ENCODE measurements at places on chromosomes 2 and 18. TPM values are rescaled to one million over a fixed set of nuclear protein-coding genes. Genes with fewer than 3 reads are reported as not detected.

- H3K36me3 ChIP-seq, result no peaks in the 10 kb centered on the region
- H3K27me3 ChIP-seq, result no peaks in the 10 kb centered on the region
- H3K4me1 ChIP-seq, result no peaks in the 10 kb centered on the region
- H3K27ac ChIP-seq, result no peak overlapping the region
Observed at GRCh38 chr18:8341481-8342230, 267.6 kb upstream of the RAB12 start.

DNA sequence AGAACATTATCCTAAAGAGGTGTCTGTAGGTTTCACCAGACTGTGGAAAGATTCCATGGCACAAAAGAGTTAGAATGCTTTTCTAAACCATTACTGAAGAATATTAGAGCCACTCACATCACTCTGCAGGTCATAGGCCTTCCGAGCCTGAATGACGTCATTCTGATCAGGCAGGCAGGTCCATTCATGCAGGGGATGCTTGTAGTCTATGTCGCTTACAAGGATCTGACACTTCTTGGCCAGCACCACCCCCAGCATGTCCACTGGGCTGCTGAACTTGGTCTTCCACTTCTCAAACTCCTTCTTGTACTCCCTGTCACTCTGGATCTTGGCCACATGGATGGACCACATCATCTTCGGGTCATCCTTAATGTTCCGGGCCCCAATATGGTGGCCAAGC lies 120.1 kb downstream of the NEB start:
- H3K27me3 ChIP-seq, result no peaks in the 10 kb centered on the region
- H3K4me1 ChIP-seq, result peaks cover 7% of the 10 kb centered on the region
- DNase-seq, result no peak
- no peak overlapping the region for H3K27ac ChIP-seq
- no peak overlapping the region for H3K4me3 ChIP-seq

- H3K27me3 ChIP-seq, result no peaks in the 10 kb centered on the region
- no peaks in the 10 kb centered on the region for H3K36me3 ChIP-seq
- H3K4me1 ChIP-seq, result peaks cover 6% of the 10 kb centered on the region
- H3K27ac ChIP-seq, result no peak overlapping the region
- no peak overlapping the region for H3K4me3 ChIP-seq
Observed at GRCh38 chr2:15983496-15983895, 43.1 kb downstream of the MYCN start.

NT5C1B gene
- not detected for total RNA-seq

TRPM8 gene
- total RNA-seq, result not detected

- no peak overlapping the region for H3K27ac ChIP-seq
- DNase-seq, result no peak
- no peaks in the 10 kb centered on the region for H3K27me3 ChIP-seq
- no peaks in the 10 kb centered on the region for H3K4me1 ChIP-seq
- no peaks in the 10 kb centered on the region for H3K36me3 ChIP-seq
Observed at GRCh38 chr2:9300829-9301453, 94.3 kb downstream of the ASAP2 start.

DNA sequence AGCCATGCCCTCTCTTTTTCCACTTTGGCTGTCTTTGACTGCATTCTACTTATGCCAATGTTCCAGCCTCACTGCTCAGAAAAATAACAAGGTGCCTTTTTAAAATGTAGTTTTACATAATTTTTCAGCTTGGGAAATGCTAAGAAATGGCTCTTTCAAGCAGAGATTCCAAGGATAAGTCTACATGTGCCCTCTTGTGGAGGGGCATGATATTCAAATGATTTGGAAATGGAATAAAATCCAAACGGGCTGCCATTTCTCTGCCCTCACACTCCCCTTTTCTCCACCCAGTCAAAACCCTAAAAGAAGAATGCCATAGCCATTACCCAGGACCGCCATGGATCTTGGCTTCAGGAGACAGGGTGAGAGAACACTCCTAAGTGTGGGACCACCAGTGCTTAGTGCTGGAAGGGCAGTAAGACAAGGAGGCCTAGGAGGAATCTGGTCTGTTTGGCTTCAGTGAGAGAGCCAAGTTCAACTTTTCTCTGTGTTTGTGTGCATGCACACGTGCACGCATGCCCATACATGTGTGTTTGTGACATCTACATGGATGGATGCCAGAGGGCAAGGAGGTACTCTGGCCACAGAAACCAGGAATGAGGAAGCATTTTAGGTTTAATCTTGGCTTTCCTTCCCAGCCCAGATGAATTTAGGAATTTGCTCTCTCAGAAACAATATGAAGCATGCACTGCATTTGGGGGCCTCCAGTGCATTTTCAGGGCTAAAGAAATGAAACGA lies 174.0 kb upstream of the SLC14A2 start:
- no peak overlapping the region for H3K4me3 ChIP-seq
- no peak for DNase-seq
- H3K27ac ChIP-seq, result no peak overlapping the region
- no peaks in the 10 kb centered on the region for H3K27me3 ChIP-seq

DUSP2 gene
- 274 TPM for total RNA-seq

DNA sequence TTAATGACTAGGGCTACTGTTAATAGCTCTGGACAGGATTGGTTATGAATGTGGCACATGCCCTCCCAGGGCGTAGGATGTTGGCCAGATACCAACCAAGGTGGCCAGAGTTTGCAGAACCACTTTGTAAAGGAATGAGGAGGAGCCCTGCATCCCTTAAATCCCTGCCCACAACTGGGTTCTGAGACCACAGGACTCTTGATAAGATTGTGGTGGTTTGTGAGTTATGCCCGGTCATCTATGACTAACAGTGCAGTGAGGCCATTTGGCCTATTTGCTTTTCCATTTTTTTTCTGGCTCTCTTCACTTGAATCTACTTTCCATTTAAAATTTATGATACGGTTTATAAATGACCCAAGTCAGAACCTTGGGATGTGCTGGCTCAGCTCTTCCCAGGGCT lies 294.5 kb downstream of the PRKCE start:
- H3K36me3 ChIP-seq, result no peaks in the 10 kb centered on the region
- no peak for DNase-seq
- H3K4me1 ChIP-seq, result no peaks in the 10 kb centered on the region
- no peaks in the 10 kb centered on the region for H3K27me3 ChIP-seq

RAX gene
- not detected for total RNA-seq

GRCh38 chr2:25201265-25201664 lies 32.9 kb upstream of the POMC start:
- no peaks in the 10 kb centered on the region for H3K27me3 ChIP-seq
- peaks cover 14% of the 10 kb centered on the region for H3K4me1 ChIP-seq
- no peak for DNase-seq
- no peak overlapping the region for H3K4me3 ChIP-seq
- H3K27ac ChIP-seq, result no peak overlapping the region
- no peaks in the 10 kb centered on the region for H3K36me3 ChIP-seq

GRCh38 chr18:66682855-66683322 lies 79.0 kb upstream of the CDH19 start:
- H3K4me3 ChIP-seq, result no peak overlapping the region
- DNase-seq, result no peak
- H3K4me1 ChIP-seq, result no peaks in the 10 kb centered on the region
- no peaks in the 10 kb centered on the region for H3K27me3 ChIP-seq
- no peaks in the 10 kb centered on the region for H3K36me3 ChIP-seq

CDH19 gene
- total RNA-seq, result not detected

CYS1 gene
- not detected for total RNA-seq

DNA sequence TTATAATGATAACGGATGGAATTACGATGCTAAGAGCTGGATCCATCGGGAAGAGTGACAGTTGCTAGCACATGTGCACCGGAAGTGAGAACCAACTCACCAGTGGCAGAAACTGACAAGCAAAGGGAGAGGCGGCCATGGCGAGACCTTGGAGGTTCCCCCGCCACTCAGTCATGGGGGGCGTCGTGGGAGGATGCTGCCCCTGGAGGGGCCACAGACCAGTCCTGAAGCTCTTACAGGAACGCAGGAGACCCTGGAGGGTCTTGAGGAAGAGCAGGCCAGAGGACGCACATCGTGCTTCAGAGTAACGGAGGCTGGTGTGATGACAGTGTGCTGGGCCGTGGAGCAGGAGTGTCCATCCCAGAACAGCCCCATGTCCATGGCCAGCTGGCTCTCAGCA lies 53.1 kb upstream of the KCNG2 start:
- H3K36me3 ChIP-seq, result peaks cover 52% of the 10 kb centered on the region
- H3K27me3 ChIP-seq, result no peaks in the 10 kb centered on the region
- H3K4me1 ChIP-seq, result no peaks in the 10 kb centered on the region
- H3K4me3 ChIP-seq, result no peak overlapping the region
- H3K27ac ChIP-seq, result no peak overlapping the region

DNA sequence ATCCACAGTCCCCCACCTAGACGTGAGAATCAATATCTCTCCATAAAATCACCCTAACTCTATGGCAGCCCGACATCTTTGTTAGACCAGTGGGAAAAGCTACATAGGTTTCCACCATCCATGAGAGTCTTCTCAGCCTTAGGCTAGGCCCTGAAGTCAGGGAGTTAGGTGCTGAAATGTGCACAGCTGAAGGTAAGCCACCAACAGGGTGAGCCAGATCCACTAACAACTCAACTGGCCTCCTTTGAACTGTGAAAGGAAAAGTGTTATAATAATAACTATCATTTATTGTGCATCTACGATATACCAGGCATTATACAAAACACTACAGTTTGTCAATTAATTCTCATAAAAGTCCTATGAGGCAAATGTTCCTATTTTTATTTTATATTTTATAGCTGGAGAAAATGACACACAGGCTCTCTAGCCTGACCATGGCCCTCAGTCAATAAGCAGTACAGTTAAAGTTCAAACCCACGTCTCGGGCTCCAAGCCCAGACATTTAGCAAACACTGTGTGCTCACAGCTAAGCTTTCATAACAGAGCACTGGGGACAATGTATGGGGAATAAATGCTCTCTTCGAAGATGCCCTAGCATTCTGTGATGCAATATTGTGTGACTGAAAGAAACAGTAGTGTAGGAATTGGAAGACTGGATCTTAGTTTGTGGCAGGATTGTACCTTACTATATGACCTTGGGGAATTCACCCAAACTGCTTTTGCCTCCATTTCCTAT lies 11.2 kb upstream of the CYP27C1 start:
- peaks cover 6% of the 10 kb centered on the region for H3K4me1 ChIP-seq
- peaks cover 13% of the 10 kb centered on the region for H3K27me3 ChIP-seq
- no peaks in the 10 kb centered on the region for H3K36me3 ChIP-seq
- no peak for DNase-seq
- H3K4me3 ChIP-seq, result no peak overlapping the region

DNA sequence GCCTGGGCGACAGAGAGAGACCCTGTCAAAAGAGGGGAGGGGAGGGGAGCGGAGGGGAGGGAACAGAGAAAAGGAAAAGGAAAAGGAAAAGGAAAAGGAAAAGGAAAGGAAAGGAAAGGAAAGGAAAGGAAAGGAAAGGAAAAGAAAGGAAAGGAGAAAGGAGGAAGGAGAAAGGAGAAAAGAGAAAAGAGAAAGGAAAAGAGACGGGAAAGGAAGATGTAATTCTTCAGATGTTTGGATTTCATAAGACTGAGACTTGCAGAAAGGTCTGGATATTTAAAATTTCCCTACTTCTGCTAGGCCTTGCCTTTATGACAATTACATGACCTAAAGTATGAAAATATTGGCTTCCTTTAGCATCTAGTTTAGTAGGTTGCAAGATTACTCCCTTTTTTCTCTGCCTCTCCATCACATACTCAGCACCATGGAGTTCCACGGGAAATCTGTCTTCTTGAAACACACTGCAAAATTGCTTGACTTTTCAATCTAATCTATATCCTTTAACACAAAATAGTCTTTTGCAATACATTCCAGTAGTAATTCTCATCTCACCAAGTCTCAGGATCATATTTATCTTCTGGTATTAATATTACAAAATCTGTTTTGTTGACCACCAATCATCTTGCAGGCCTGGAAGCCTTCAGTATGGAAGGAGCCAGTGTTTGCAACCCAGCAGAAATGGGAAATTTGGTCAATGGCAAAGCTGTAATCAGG lies 383.5 kb downstream of the ZEB2 start:
- DNase-seq, result no peak
- no peaks in the 10 kb centered on the region for H3K4me1 ChIP-seq

DNA sequence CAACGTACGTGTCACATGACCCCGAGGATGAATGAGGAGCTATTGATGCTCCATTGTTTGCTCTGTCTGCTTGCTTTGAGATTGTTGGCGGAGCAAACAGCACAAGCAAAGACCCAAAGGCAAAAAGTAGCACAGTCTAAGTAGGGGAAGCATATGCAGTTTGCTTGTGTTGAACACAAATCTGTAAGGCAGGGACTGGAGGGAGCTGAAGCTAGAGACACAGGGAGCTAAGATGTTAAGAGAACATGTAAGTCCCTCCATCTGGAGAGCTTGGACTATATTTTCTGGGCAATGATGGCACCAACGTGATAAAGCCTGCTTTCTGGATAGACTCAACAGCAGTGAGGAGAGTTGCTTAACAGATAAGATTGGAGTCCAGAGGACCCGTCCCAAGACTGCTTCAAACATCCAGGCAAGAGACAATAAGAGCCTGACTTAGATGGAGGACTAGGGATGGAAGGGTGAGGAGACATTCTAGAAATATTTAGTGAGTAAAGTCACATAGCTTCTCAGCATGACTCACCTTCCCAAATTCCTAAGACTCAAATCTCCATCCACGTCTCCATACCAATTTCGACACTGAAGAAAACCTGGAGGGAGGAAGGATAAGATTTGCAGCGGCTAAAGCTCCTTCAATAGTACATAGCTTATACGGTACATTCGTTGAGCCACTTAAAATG lies 88.1 kb upstream of the KLF7 start:
- no peak overlapping the region for H3K4me3 ChIP-seq
- H3K4me1 ChIP-seq, result peaks cover 4% of the 10 kb centered on the region
- no peak for DNase-seq
- no peaks in the 10 kb centered on the region for H3K36me3 ChIP-seq
- H3K27me3 ChIP-seq, result peaks cover 4% of the 10 kb centered on the region

DNA sequence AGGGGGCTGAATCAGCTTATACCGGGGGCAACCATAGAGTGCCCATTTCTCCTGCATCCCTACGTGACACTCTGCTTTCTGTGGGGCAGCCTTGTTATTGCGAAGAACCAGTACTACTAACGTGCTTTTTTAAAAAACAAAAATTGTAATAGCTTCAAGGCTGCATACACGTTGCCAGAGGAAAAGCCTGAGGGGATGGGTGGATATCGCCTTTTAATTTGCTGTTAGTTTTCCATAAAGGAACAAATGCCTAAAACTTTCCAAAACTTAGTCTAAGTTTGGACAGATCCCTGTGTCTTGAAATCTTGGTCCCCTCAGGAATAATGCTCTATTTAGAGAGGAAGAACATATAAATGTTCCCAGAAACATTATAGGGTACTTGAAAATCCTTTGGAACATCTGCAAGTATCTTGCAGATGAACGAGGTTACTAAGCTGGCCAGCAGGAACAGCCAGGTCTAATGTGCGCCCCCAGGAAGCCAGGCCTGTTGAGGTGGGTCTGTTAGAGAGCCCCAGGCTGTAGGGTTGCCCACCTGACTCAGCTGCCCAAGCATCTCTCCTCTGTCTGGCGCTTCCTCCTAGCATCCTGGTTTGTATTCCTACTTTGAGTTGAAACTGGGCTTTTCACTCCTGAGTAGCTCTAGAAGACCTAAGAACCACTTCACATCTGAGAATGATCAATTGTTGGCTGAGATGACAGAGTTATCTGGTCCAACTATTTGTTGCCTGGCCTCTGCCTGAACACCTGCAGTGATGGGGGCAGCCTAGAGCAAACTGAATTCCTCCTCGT lies 96.9 kb downstream of the TGOLN2 start:
- no peaks in the 10 kb centered on the region for H3K4me1 ChIP-seq
- no peak for DNase-seq
- no peak overlapping the region for H3K4me3 ChIP-seq
- H3K27ac ChIP-seq, result no peak overlapping the region

PSMA8 gene
- total RNA-seq, result 3.3 TPM

GRCh38 chr2:58740426-58740825 lies 499.3 kb upstream of the FANCL start:
- H3K4me3 ChIP-seq, result no peak overlapping the region
- H3K27ac ChIP-seq, result no peak overlapping the region
- no peaks in the 10 kb centered on the region for H3K4me1 ChIP-seq
- peaks cover 9% of the 10 kb centered on the region for H3K27me3 ChIP-seq
- no peaks in the 10 kb centered on the region for H3K36me3 ChIP-seq
- no peak for DNase-seq
